ENCODE measurements at places on chromosomes 11 and 22.

DNA sequence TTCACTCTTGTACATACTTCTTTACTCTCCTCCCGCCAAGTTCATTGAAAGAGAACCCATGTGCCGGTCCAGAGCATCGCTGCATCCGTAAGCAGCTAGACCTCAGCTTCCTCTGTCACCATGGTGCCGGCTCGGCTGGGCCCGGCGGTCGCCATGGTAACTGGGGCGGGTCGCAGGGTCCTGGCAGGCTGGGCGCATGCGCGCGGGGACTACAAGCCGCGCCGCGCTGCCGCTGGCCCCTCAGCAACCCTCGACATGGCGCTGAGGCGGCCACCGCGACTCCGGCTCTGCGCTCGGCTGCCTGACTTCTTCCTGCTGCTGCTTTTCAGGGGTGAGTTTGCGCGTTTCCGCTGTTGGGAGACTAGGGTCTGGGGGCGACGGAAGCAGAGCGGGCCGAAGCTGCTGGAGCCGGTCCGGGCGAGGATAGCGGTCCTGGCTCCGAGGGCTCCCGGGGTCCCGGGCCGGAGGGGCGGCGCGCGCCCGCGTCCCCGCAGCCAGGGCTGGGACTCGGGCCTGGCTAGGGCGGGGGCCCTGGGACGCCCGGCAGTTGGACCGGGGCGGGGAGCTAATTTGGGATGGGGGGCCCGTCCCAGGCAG lies at the start of gene JAM3:
Gene JAM3 (plus strand): TSS at position 244 of the 597 bp plus-strand sequence. CDS start 12 bp downstream, at position 256.
- DNase-seq = peak; percentile 21

- peak; percentile 14 for DNase-seq
These were observed 12.7 kb downstream of the RPL3 start for GRCh38 chr22:39306456-39307361.

- no peak for DNase-seq
These were observed 5.5 kb downstream of the JAM3 start for GRCh38 chr11:134074346-134074745.

DNA sequence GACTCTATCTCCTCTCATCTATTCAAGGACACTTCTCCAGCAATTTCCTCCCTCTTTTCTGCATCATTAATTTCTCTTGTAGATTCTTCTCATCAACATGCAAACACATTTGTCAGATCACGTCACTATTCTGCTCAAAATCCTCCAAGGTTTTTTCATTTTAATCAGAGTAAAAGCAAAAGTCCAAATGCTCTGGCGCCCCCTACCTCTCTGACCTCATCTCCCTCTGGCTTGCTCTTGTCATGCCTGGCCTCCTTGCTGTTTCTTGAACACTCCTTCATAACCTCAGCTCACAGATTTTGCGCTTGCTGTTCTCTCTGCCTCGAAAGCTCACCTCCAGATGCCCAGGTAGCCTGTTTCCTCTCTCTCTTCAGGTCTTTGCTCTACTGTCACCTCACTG lies 22.4 kb downstream of the RTCB start:
- DNase-seq = peak; percentile 51

GRCh38 chr22:38257181-38257580 lies 15.6 kb downstream of the TMEM184B start:
- no peak for DNase-seq

- DNase-seq = peak; percentile 68
These were observed 2.0 kb downstream of the CLCF1 start for GRCh38 chr11:67371189-67371910.

DNA sequence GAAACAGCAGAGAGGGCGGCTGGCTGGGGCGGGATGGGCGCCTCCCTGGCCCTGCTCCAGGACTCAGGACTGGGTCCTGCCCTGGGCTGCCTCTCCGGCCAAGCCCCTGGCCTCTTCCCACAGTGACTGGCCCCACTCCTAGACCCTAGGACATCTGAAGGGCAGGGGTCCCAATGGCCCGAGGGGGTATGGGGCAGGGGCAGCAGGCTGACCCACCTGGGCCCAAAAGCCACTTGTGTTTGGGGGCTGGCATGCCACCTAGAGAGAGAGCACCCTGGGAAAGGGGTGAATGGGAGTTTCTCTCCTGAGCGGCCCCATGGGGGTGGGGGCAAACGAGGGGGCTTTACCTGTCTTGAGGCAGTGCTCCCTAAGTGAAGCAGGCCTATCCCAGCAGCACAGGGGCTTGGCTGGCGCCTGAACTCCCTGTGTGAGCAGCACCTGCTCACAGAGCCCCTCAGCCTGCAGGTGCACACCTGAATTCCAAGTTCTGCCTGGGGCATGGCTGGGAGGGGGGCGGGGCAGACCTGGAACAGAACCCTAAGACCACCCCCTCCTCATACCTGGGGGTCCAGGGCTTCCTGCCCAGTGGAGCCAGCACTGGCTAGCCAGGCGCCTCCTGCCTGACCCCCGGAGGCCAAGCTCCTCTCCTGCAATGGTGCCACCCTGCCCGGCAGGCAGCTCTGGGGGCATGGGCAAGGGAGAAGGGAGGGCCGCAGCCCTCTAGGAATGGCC lies 16.9 kb downstream of the DUSP8 start:
- no peak for DNase-seq

DNA sequence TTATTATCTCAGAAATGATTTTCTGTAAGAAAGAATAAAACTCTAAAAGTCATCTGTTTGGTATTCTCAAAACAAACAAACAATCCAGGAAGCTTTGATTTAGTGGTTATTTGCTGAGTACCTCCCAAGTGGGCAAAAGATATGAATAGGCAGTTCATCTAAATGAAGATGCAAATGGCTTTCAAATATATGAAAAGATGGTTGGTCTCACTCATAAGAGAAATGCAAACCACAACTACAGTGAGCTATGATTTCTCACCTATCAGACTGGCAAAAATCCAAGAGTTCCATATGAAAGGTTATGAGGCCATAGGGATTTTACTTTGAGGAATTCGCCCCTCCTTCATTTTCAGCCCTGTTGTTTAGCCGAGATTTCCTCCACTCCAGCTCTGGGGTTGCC lies 11.3 kb upstream of the P2RY2 start:
- DNase-seq = no peak

- DNase-seq = no peak
These were observed 21.0 kb upstream of the MYEOV start for GRCh38 chr11:69272831-69273485.

- no peak for DNase-seq
These were observed 1.9 kb upstream of the FTH1 start for GRCh38 chr11:61969391-61969758.

DNA sequence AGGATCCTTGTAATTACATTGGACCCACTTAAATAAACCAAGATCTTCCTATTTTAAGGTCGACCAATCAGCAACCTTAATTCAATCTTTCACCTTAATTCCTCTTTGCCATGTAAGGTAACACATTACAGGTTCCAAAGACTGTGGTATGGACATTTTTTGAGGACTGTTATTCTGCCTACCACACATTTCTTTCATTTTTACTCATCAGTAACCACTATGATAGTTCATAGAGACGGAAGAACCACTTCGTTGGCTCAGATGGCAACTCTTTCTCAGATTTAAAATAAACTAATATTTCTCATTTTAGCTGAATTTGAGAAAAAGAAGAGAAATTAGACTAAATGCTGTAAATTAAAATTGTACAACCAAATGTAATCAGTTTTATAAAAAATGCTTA lies 96.3 kb downstream of the PAX6 start:
- DNase-seq = no peak

DNA sequence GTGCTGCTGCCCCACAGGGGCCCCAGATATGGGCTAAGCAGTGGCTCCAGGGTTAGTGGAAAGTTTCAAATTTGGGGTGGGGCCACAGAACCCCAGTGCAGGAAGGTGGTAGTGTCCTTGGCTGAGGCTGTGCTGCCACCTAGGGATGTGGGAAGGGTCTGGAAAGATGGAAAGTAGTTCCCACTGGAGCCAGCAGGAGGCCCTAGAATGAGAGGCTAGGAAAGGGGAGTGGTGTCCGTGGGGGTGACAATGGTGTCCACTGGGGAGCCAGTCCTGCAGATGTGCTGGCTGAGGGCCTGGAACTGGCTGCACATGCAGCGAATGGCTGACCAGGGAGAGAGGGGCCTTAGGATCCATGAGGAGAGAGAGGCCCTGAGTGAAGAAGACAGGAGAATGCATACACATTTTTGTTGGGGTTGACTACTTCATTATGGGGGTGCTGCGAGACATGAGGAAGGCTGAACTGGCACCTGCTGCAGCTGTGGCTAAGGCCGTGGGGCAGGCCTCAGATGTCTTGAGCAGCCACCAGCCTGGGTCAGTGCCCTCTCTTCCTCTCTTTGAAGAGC lies 21.1 kb downstream of the RFPL3 start:
- DNase-seq = peak; percentile 27

GRCh38 chr22:41915035-41915785 lies at the start of gene SHISA8:
Gene SHISA8 (minus strand): TSS chr22:41915074. CDS start chr22:41914667, 407 bp downstream.
- DNase-seq = no peak

DNA sequence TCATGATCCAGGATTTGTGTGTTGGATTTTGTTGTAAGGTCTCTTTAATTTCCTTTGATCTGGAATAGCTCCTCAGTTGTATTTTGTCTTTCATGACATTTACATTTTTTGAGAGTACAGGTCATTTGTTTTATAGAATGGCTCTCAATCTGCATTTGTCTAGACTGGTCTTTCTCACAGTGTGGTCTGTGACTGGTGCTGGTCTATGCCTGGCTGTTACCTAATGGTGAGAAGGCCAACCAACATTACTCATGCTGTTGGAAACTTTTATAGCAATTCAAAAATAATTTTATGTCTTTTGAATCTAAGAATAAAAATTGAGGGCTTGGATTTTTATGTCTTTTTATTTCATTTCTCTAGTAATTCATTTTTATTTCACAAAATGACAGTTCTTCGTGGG lies 3.9 kb upstream of the NCR3LG1 start:
- DNase-seq = no peak

- DNase-seq = no peak
These were observed 67.1 kb upstream of the TSPAN18 start for GRCh38 chr11:44659641-44660040.

DNA sequence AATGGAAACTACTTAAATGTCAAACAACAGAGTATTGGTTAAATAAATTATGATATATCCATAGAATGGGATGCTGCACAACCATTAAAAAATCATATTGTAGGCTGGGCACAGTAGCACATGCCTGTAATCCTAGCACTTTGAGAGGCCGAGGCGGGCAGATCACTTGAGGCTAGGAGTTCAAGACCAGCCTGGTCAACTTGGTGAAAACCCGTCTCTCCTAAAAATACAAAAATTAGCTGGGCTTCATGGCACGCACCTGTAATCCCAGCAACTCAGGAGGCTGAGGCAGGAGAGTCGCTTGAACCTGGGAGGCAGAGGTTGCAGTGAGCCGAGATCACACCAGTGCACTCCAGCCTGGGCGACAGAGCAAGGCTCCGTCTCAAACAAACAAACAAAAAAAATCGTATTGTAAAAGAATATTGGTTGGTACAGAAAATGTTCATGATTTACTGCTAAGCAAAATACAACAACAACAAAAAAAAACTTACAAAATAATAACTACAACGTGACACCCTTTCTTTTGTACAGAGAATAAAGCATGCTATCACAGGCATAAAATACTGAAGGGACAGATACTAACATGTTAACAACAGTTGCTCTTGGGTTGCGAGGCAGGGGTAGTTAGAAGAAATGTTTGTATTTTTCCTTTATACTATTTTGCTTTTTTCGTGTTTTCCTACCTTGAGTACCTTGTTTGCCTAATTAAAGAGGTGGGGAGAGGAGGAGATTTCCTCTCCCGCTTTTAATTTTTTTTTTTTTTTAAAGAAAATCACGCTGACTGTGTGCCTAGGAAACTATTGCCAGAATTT lies 21.3 kb upstream of the RRAS2 start:
- DNase-seq = no peak

DNA sequence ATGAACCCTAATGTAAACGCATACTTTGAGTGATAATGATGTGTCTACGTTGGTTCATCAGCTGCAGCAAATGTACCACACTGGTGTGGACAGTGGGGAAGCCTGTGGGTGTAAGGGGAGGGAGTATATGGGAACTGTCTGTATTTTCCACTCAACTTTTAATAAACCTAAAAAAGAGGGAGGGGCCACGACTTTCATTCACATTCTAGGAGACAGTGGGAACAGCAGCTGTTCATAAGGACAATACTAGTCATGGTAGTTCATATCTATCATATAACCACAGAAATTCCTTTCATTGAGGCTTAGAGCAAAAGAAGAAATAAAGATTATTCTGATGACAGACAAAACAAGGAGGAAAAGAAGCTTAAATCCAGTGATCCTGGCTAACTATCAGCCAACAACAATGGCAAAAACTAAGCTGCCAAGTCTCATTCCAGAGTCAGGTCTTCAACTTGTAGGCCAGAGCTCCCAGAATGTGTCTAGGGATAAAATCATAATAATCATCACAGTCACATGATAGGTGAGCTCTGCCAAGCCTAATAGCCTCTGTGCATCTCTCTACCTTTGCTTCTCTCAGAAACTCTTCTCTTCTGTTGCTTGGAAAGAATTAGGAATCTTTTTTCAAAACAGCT lies 59.4 kb upstream of the CHRM4 start:
- DNase-seq = no peak

GRCh38 chr11:47060807-47061206 lies 115.9 kb downstream of the ARFGAP2 start:
- DNase-seq = peak; percentile 42

DNA sequence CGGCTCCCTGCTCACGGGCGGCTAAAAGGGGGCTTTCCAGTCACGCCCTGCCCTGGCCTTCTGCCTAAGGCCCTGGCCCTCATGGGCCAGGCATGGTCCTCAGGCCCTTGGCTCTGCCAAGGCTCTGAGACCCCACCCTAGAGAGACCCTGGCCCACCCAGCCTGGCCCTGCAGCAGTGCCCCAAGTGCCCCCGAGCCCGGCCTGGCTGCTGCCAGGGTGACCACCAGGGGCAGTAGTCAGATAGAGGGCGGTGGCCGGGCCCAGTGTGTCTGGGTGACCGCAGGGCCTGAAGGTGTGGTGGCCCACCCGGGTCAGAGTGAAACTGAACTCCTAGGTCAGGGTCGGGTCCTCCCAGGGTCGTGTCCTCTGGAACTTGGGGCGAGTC lies 29.4 kb upstream of the CCDC188 start:
- DNase-seq = no peak

- no peak for DNase-seq
These were observed 276.1 kb upstream of the NCAM1 start for GRCh38 chr11:112685111-112685510.

DNA sequence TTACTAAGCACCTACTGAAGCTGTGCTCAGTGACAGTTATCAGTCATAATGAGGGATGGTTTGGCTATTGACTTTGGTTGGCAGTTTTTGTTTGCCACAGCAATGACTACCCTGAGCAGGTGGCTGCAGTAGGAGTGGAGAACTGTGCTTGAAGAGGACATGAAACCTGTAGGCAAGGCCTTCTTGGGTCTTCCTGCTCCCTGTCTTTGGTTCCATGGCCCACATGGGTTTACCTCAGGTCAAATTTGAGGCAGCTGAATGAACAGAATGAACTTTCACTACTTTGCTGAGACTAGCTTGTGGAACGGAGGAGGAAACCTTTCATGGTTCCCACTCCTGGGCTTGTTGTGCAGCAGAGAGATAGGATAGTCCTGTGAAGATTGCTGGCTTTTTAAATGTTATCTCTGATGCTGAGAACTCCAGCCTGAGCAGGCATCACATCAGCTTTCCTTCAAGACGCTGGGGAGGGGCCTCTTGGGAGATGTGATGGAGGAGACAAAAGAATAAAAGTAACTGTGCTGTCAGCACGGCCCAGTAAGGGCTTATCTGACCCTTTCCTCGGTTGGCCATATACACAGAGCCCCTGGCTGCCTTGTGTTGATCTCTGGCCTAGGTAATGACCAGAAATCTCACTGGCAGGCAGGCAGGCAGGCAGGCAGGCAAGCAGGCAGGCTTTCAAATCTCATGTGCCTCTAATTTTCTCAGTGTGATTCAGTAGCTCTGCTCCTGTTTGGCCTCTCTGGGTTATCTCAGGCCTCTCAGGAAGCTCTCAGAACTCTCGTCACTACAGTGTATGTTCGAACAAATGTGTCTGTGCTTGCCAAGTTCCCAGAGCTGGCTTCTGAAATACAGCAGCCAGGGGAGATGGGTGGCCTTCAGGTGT lies 12.0 kb downstream of the STIM1 start:
- DNase-seq = no peak

Data from AML-193 (cell line).